ENCODE measurements at places on chromosomes 4 and X. TPM values are rescaled to one million over a fixed set of nuclear protein-coding genes. Genes with fewer than 3 reads are reported as not detected.

- no peak for DNase-seq
Measured at GRCh38 chr4:119100655-119101054, 35.0 kb upstream of the MYOZ2 start.

DNA sequence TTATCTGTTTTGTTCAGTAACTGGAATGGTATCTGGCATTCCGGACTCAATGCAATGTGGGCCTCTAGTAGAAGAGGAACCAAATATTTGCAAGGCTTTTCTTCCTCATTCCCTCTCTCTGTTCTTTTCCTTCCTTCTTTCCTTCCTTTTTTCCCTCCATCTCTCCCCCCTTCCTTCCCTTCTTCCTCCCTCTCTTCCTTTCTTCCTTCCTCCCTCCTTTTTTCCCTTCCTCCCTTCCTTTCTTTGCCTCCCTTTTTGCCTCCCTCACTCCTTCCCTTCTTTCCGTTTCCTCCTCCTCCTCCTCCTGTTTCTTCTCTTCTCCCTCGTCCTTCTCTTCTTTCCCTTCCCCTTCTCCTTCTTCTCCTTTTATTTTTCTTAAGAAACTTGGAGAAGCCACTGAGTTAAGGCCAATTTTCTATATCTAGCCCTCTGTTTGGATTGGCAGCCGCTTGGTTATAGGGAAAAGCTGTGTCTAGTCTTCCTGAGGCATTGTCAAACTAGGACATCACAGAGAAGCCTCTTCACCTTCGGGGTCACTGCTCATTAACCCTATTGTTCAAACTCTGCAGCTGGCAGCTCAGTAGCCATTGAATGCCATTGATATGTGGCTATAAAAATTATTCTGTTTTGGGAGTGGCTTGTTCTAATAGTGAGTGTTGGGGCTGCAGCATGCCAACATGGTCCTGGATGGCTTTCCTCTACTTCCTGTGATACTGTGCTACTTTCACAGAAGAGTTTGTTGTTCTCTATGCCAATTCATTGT, 95.9 kb downstream of the CFAP299 start:
- DNase-seq = no peak

DNA sequence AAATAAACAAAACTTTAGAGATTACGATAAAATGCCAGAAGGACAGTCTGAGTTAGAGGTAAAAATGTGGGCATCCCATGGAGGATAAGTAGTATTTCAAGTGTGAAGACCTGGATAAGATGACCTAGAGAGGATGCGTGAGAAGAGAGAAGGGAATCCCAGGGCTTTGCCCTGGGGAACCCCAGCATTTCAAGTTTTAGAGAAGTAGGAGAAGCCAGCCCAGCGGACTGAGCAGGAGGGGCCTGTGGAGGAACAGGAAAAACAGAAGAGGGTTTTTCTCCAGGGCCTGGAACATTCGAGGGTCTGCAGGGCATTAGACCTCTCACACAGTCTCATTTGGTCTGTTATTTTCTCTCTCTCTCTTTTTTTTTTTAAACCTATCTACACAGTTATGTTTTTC, 2.9 kb upstream of the CFP start:
- no peak for DNase-seq

GRCh38 chr4:42167709-42168108, 15.3 kb upstream of the BEND4 start:
- no peak for DNase-seq

DNA sequence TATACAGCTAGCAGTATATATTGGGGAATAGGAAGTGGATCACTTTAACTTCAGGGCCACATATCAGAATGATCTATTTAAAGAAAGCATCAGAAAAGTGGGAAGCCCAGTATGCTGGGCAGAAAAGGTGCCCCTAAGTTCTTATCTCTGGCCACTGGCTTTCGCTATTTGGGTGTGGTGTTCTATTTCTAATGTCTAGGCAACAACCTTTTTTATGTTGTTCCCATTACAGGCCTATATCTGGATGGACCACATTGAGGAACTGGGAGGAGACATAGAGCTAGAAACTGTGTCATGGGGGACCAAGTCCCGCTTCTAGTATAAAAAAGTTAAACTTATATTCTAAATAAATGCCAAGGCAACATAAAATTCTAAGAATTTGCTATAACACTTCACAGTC, 935.6 kb downstream of the PDHA2 start:
- DNase-seq = no peak

GRCh38 chr4:183105092-183105491, 6.0 kb downstream of the WWC2 start:
- DNase-seq = no peak

- DNase-seq = no peak
Measured at GRCh38 chr4:37860266-37860665, 30.6 kb upstream of the TBC1D1 start.

- DNase-seq = peak; percentile 83
Measured at GRCh38 chrX:50431623-50432022, 39.0 kb downstream of the DGKK start.

DNA sequence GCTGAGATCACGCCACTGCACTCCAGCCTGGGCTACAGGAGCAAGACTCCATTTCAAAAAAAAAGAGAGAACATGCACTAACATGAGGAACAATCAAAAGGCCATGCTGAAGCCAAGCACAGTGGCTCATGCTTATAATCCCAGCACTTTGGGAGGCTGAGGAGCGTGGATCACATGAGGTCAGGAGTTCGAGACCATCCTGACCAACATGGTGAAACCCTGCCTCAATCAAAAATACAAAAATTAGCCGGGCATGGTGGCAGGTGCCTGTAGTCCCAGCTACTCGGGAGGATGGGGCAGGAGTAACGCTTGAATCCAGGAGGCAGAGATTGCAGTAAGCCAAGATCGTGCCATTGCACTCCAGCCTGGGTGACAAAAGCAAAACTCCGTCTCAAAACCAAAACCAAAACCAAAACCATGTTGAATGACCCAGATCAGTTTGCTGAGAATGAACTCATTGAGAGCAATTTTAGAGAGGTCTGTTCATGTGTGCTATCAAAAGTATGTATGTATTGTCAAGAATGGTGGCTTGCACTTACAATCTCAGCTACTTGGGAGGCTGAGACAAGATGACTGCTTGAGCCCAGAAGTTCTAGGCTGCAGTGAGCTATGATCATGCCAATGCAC, 44.8 kb downstream of the PDS5A start:
- no peak for DNase-seq

- DNase-seq = no peak
Measured at GRCh38 chrX:110020536-110020935, 17.6 kb downstream of the TMEM164 start.

- DNase-seq = no peak
Measured at GRCh38 chr4:56727150-56727549, 46.1 kb upstream of the HOPX start.

GRCh38 chr4:175953960-175954521, 111.6 kb upstream of the WDR17 start:
- DNase-seq = no peak

DNA sequence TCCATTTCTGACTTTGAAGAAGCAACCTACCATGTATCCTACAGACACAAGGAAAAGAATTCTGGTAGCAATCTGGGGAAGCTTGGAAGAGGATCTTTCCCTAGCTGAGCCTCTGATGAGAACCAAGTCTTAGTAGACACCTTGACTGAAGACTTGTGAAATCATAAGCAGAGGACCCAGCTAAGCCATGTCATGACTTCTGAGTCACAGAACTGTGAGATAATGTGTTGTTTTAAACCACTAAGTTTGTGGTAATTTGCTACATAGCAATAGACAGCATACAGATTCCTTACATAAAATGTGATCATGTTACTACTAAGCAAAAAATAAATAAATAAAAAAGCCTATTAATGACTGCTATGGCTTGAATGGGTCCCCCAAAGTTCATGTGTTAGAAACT, 71.3 kb upstream of the ANKRD50 start:
- no peak for DNase-seq

DNA sequence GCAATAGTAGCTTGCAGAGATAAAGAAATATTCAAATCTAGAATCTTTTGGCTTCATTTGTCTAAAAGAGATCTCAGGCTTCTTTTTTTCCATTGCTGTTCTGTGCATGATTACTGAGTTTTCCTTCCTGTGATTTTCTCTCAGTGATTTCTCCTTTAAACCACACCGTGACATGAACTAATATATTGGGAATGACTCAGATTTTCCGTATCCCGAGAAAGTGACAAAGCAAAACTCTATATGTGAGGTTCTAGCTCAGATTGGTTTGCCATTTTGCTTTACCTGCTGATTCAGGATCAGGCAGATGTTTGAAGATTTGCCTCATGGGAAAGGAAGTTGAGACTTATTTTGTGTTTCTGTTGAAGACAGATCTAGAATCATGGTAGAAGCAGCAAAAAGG, 59.4 kb downstream of the MTHFD2L start:
- DNase-seq = no peak

DNA sequence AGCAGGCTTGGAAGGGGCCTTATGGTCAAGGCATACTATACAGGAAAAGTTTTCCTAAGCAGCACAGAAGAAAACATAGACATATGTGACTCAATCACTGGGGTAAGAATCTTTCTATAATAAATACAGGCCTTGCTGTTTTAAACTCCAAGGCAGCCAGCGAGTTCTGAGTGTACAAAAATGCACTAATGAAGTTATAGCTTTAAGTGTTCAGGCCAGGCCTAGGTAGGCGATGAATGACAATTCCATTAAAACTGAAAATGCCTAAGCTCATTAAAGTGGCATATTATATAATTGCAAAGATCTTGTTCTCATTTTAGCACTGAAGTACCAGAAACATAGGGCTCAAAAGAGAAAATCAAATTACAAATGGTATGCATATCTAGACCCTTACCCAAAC, 716.4 kb upstream of the HS3ST1 start:
- DNase-seq = no peak

DNA sequence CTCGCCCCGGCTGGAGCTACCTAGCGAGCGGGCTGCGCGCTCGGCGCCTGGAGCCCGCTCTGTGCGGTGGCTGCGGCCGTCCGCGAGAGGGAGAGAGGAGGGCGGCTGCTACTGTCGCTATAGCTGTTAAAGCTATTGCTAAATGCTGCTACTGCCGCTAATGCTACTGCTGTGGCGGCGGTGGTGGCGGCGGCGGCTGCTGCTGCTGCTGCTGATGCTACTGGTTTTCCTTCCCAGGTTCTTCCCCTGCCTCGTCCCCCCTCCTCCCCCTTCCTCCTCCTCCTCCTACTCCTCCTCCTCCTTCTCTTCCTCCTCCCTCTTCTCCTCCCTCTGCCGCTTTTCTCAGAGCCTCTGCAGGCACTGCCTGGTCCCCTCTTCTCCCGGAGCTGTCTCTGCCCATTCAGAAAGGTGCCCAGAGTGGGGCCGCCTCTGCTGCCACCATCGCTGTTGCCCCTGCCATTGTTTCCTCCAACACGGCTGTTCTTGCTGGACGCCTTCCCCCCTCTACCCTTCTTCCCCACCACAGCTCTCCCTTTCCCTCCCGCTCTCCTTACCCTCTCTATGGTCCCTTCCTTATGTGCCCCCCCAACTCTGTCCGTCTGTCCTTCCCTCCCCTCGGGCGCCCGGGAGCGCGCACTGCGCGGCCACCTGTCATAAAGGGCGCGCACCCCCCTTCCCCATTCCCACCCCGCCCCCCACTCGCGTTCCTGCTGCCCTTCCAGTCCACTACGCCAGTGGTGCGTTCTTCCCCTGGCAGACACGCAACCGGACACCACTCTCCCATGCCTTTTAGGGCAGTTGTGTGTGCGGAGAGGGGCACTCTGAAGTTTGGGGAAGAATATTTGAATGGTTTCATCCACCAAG, at the start of gene NEXMIF:
Gene NEXMIF (minus strand): TSS at position 228 of the 864 bp plus-strand sequence.
- DNase-seq = peak; percentile 6

- no peak for DNase-seq
Measured at GRCh38 chrX:132267392-132267791, 48.1 kb upstream of the RAP2C start.

- DNase-seq = no peak
Measured at GRCh38 chr4:15501941-15502340, 32.3 kb downstream of the CC2D2A start.

HS3ST1 gene
- not detected for polyA plus RNA-seq

C4orf36 gene
- polyA plus RNA-seq = 0.63 TPM

GPM6B gene
- polyA plus RNA-seq = not detected

VGLL1 gene
- not detected for polyA plus RNA-seq

DDX53 gene
- polyA plus RNA-seq = not detected

ZAR1 gene
- not detected for polyA plus RNA-seq

CFP gene
- not detected for polyA plus RNA-seq
